Stimulated activated CD4-positive, alpha-beta T cell treated with anti-CD3 and anti-CD28 coated beads, Interleukin-15, amount 100 ng/mL, for 24 hours (primary cell): ENCODE measurements at places on chromosomes 6 and 20.

- no peak for DNase-seq
Observed at GRCh38 chr6:168075216-168075615, 3.8 kb downstream of the FRMD1 start.

GRCh38 chr6:1970151-1970561 is 275.2 kb downstream of the GMDS start:
- no peak for DNase-seq

- DNase-seq = no peak
Observed at GRCh38 chr6:11586536-11586935, 49.0 kb downstream of the TMEM170B start.

DNA sequence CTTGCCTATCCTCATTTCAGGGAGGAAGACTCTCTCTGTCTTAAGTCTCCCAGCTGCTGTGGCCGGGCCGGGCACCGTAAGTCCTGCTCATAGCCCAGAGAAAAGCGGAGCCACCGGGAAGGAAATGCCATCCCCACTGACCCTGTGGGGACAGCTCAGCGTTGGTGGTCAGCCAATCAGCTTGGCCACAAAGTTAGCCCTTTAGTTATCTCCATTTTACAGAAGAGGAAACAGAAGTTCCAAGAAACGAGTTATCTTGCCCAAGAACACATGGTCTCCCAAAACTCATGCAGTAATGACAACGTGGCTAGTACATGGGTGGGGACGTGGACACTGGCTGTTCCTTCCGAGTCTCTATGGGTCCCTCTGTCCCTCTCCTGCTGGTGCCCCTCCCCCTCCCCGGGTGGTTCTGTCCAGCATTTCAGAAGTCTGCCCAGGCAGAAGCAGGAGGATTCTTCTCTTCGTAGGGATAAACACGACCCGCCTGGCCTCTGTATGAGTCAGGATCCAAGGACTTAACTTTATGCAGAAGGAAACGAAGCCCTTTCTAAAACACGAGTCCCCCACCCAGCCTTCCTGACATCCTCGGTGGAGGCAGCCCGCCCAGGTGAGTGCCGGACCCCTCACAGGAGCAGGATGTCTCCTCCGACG is 273.8 kb downstream of the CDH4 start:
- no peak for DNase-seq

DNA sequence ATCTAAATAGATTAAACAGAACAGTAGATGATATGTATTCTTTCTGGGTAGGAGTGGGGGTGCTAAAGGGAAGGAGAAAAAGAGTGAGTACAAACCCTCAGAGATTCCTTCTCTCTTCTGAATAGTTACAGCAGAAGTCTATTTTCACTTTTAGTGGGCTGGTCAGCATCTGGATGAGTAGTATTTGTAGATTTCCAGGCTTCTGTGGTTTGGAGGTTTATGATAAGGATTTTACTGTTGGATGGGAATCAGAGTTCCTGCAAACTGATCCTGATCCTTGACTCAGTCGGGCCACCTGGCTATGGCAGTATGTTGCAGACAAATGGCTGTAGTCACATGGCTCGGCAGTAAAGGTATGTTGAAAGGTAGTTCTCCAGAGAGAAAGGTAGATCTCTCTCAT is 84.3 kb upstream of the IFNGR1 start:
- DNase-seq = no peak

GRCh38 chr20:35607003-35607735 is 8.5 kb upstream of the SPAG4 start:
- DNase-seq = no peak

- no peak for DNase-seq
Observed at GRCh38 chr6:143061597-143062385, 1.1 kb downstream of the AIG1 start.

- DNase-seq = no peak
Observed at GRCh38 chr6:36333931-36334725, 2.6 kb downstream of the BNIP5 start.

DNA sequence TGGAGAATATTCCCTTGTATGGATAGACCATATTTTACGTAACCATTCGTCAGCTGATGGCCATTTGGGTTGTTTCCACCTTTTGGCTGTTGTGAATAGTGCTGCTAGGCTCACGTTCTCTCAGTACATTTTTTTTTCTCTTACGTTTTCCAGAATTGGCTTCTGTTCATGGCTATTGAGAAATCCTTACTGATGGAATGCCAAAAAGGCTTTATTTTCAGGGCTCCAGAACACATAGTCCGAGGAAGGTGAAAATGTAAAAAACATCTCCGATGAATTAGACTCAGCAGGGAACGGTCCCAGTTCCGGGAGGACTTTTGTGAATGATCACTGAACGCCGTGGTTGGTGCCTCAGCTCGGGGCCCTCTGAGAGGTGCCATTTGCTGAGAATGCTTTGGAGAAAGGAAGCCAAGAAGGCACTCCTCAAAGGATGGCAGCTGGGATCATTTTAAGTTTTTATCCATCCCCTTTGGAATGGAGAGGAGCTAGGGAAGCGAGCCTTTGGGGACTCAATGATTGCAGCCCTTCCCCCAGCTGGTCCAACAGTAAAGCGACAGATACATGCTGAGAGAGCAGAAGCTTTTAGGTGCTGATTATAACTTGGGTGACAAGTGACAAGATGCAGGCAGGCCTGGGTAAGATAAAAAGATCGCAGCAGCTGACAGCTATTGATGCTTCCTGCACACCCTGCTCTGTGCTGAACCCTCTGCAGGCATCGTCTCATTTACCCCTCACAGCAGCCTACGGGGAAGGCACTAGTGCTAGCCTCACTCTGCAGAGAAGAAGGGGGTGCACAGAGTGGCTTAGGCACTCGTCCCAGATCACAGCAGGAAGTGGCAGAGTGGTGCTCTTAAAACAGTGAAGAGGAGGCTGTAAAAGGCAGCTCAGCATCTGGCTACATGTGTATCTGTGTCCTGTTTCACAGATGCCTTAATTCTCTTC is 133.4 kb upstream of the KCNG1 start:
- no peak for DNase-seq

GRCh38 chr6:2454180-2454579 is 208.8 kb upstream of the GMDS start:
- DNase-seq = no peak

DNA sequence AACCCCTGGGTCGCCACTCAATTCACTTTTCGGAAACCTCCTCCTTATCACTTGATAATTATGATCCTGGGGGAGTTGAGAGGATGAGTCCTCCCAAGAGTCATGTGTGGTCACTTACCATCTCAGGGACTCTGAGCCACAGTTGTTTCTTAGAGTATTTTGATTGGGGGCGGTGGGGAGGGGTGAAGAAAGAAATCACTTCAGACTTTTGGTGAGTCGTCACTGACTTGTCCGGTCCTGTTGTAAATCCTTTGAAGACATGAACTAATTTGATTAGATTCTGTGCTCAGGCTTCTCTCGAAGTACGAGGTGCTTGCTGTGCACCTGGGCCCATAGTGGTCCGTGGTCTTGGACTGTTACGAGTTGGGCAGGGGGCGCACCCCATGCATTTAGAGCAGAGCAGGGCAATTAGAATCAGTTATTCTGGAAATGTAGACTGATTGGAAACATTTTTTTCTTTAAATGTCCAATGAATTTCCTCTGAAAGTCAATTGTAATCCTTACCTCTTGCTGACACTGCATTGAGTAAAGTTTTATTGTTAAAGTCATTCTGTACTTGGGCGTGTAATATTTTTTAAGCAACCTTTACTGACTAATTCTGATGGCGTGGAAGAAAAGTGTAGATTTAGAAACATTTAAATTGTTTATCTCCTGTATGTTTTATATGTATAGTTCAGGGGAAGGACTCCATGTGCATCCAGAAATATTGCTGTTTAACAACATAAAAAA is 173.4 kb downstream of the SLC16A10 start:
- no peak for DNase-seq

DNA sequence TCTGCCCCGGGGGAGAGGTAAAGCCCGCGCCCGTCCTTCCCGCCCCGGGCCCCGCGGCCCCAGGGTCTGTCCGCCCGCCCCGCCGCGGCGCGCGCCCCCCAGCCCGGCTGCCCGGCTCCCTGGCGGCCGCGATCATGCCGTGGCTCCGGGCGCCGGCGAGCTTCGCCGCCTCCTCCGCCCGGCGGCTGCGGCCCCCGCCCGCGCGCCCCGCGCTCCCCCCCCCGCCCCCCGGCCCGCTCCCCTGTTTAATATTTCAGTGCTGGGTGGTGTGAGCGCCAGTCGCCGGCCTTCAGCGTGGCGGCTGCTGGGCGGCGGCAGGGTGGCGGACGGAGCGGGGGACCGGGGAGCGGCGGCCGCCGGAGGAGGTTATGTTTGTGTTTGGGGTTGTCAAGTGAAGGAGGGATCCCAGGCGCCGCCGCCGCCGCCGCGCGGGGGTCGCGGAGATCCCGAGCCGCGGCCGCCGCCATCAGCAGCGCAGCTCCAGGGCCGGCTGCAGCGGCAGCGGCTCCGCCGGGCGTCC is at the start of gene HIVEP1:
Gene HIVEP1 (plus strand): TSS at position 275 of the 520 bp plus-strand sequence. CDS start 3,317 bp downstream, outside the sequence.
- no peak for DNase-seq

DNA sequence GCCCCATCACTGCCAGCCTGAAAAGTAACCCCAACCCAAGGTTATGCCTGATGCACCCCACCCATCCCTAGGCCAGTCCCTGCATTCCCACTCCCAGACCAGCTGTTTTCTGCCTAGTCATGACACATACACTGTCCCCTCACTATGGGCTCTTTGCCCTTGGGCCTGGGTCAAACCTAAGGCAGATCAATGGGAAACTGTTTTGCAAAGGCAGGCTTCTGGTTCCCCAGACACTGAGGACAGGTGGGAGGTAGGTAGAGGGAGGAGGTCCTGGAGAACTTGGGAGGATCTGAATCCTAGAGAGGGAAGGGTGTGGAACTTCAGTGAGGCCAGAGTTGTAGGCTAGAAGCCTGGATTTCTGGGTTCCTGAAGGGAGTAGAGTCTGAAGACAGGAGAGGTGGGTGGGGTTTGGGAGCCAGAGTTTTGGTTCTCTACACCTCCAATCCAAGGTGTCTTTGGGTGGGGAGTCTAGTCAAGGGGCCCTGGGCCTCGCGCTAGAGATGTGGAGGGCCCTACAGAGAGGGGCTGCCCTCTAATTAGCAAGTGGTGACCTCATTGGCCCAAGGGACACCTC is 2.0 kb downstream of the CLIC1 start:
- no peak for DNase-seq

DNA sequence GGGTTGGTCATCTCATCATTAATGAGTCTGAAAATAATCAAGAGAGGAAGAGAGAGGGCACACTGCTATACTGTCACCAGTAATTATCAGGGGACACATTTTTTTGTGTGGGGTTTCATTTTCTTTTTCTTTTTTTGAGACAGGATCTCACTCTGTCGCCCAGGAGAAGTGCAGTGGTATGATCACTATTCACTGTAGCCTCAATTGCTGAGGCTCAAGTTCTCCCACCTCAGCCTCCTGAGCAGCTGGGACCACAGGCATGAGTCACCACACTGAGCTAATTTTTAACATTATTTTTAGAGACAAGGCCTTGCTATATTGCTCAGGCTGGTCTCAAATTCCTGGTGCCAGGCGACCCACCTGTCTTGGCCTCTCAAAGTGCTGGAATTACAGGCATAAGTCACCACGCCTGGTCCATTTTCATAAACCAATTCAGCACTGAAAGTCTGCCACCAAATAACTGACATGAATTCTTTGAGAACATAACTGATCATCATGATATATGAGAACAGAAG is 43.3 kb downstream of the EPHA7 start:
- DNase-seq = no peak

- no peak for DNase-seq
Observed at GRCh38 chr6:48624631-48625030, 513.6 kb upstream of the PTCHD4 start.

- no peak for DNase-seq
Observed at GRCh38 chr6:113588646-113589045, 268.5 kb upstream of the MARCKS start.

GRCh38 chr6:161890832-161891297 is 617.0 kb upstream of the AGPAT4 start:
- DNase-seq = no peak

DNA sequence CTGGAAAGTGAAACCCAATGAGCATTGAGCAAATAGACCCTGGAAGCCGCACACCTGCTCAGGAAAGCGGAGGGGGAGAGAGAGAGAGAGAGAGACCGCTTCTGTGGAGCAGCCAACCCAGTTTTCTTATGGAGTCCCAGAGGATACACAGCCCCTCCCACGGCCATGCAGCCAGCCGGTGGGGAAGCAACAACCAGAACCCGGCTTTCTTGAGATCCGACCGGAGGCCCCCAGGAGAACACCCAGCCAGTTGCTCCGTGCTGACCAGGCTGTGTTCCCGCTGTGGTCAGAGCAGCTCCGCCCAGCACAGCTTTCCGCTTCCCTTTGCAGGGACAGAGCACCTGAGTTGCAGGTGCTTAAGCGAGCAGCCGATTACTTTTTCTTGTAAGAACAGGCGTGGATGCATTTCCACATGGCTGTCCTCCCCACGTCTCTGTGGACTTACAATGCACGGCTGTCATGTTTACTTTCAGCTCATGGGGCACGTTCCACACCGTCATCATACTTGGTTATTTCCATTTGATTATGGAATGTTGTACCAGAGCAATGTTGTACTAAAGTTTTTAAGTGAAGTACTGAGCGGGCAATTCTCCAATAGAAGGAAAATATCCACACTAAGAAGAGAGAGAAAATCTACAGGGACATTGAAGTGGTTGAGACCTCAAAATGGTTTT is 381.9 kb downstream of the THBS2 start:
- DNase-seq = no peak

DNA sequence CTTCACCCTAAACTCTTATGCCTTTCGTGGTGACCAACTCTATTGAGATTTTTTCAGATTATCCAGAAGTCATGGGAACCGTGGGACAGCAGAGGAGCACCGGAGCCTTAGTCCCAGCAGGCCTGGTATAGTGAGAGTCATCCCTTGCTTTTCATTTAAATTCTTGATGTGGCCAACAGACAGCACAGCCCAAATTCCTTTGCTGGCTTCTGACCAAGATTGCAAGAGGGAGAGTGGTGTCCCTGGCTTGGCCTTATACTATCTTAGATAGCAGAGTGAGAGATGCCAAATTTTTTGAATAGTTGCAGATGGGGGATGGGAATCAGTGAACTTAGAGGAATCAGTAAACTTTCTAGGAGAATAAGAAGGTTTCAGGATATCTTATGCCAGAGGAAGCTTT is 7.8 kb downstream of the STX11 start:
- DNase-seq = no peak

- DNase-seq = no peak
Observed at GRCh38 chr20:31562241-31562640, 42.8 kb upstream of the ID1 start.

DNA sequence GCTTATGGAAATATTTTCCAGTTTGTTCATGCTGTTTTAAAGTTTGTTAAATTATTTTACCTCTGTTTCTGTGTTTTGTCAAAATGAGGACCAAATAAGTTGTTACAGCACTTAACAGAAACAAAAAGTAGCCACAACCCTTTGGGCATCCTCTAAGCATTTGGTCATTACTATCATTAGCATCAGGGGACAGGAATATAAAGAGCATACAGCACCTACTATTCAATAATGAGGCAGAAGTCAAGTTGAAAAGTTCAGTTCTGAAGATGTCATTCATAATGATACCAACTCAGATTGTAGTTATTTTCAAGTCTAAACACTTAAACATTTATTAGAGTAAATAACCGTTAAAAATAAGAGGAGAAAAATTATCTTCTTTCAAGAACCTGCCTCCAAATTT is 862.3 kb upstream of the FLRT3 start:
- DNase-seq = no peak

- no peak for DNase-seq
Observed at GRCh38 chr6:43966853-43967718, 160.2 kb downstream of the MRPL14 start.
